Astrocyte (in vitro differentiated cells and primary cell): ENCODE measurements at places on chromosomes 16 and 17. TPM values are rescaled to one million over a fixed set of nuclear protein-coding genes. Genes with fewer than 3 reads are reported as not detected.

TM4SF5 gene
- total RNA-seq: not detected in 2 replicates

ALDOC gene
- 10.3 and 11.7 TPM in 2 replicates for total RNA-seq

GNGT2 gene
- 1.1 TPM in 1 of 2 replicates, not detected in the other for total RNA-seq

NPIPB9 gene
- 0.86 and 2.3 TPM in 2 replicates for total RNA-seq

LLGL2 gene
- total RNA-seq: 6.9 and 14.8 TPM in 2 replicates

SLC2A4 gene
- total RNA-seq: 0.30 TPM in 1 of 2 replicates, not detected in the other
